ENCODE measurements at places on chromosomes 13 and 19.

- no peak for DNase-seq
Measured at GRCh38 chr19:39363901-39364457, 21.8 kb downstream of the SAMD4B start.

GRCh38 chr13:20193907-20194631, 1.3 kb upstream of the GJB2 start:
- DNase-seq = no peak

- no peak for DNase-seq
Measured at GRCh38 chr19:15213715-15214381, 13.1 kb upstream of the NOTCH3 start.

DNA sequence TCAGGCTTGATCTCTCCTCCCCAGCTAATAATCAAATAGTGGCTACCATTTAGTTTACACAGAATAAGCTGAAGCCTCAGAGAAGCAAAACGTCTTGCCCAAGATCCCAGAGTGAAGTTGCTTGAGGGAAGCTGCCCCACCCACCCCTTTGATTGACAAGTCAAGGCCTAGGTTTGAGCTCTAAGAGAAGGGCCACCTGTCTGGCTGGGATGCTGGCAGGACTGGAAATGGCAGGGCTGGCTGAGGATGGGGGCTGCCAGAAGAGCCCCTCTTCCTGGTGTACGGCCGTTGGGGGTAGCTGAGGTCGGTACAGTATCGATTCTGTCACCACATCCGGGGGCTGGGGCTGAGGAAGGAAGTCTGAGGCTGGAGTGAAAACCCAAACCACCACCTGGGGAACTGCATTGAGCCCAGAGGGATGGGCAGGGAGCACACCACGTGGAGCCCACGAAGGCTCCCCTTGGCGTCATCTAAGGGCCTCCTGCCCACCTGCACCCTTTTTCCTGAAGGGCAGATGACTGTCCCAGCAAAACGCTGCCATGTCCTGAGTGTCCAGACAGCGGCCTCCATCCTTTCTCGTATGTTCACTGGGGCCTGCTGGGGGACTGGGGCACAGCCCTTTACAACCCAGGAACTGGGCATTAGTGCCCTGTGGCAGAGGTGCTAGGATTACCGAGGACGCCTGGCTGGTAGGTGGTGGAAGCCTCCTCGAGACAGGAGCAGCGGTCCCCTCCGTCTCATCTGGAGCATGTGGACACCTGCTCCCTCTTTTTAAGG, 1.4 kb upstream of the PRKD2 start:
- no peak for DNase-seq

GRCh38 chr19:41193430-41194156, 574 bp downstream of the CYP2S1 start:
- DNase-seq = no peak

DNA sequence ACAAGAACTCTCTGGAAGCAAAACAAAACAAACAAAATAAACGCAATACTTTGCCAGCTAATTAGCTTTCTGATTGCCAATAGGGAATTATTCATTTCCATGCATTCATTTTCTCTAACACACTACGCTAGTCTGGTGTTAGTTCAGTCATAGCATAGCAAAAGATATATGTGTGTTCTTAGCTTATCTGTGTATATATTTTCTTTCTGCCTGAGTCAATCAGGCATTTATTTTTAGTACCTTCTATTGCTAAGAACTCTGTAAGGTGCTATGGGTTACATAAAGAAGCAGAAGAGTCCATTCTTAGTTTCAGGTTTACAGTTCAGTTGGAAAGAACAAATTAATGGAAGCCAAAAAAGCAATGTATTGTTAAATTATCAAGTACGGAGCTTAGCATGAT, 490.9 kb downstream of the KLF5 start:
- no peak for DNase-seq

DNA sequence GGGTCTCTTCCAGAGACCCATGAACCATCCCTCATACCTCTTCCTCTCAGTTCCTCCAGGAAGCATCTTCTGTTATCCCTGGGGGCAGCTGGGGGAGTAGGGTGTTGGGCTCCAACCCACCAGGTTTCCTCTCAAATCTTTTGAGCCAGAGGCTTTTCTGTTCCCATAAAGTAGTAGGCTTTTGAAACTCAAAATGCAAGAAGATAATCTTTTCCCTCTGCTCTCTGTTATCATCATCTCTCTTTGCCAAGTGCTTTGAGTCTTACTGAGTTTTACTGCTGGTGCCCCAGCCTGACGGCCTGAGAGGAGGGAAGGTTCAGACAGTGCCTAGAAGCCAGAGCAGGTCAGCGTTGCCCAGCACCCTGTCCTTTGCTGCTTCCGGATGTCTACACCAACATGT, 157.2 kb downstream of the B3GLCT start:
- DNase-seq = no peak

DNA sequence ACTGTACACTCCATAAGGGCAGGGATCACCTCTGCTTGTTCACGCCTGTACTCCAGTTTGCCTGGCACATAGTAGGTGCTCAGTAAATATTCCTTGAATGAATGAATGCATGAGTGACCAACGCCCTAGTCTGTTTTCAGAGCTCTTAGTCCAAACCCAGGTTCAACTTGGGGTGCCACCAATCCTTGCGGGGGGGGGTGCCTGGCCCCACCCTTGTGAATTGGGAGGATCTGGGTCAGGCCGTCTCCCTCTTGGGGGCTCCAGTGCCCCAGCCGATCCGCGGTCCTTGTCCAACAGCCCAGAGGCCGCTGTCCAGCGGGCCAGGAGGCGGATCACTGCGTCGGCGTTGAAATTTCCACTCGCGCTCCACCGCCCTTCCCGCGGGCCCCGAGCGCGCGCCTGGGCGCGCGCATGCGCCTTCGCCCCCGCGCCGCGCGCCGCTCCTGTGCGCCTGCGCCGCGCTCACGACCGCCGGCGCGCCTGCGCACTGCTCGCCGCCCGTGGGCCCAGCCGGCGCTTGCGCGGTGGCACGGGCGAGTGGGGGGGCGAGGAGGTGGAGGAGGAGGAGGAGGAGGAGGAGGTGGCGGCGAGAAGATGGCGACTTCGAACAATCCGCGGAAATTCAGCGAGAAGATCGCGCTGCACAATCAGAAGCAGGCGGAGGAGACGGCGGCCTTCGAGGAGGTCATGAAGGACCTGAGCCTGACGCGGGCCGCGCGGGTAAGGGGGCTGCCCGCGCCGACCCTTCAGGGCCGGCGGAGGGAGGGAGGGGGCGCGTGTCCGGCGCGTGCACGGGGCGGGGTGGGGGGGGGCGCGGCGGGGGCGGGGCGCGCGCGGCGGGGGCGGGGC, at the start of gene CRTC1:
Gene CRTC1, plus strand, starts transcription at position 572 of the 849 bp plus-strand sequence. Its CDS starts 23 bp downstream, at position 595.
- no peak for DNase-seq

DNA sequence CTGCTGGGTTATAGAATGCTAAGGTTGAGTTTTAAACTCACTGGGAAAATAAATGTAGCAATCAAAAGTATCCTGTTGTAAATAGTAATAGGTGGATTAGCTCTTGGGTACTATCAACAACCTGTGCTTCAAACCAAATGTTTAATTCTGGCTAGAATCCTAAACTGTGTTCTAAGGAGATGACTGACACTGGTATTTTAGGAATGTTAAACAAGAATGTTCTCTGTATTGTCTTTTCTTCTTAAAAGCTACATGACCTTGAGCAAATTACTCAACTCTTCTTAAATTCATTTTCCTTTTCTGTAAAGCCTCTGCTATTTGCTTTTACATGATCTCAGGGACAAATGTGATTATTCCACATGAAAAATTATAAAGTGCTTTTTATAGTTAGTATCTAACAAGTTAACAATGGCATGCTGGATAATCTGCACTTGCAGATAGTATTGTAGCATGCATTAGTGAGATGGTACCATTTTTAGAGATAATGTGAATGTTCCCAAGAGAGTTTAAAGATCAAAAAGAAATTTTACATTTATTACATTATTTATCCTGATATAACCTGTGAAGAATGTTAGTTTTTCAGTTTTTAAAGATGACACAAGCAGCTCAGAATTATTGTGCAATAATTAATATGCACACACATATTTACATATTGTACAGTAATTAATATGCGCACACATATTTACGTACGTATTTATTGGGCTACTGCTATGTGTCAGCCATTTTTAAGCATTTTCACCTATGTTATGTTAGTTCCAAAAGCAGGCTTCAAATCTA, 13.6 kb upstream of the EPSTI1 start:
- DNase-seq = no peak

DNA sequence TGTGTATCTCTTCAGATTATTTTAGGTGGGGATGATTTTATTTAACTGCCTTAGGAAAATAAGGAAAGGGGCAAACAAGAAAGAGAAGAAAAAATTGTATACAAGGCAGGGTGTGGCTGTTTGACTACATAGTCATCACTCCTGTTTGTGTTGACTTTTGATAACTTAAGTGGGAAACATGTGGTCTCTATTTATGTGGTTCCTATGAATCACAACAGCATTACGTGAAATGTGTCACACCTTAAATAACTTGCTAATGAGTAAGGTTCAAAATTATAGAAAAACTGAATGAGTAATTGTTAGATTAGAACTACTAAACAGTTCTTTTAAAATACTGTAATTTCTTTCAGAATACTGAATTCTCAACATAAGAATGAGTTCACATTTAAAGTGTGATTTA, 69.3 kb downstream of the LMO7 start:
- DNase-seq = no peak

GRCh38 chr19:54352546-54352945, 12.2 kb downstream of the LAIR1 start:
- no peak for DNase-seq

DNA sequence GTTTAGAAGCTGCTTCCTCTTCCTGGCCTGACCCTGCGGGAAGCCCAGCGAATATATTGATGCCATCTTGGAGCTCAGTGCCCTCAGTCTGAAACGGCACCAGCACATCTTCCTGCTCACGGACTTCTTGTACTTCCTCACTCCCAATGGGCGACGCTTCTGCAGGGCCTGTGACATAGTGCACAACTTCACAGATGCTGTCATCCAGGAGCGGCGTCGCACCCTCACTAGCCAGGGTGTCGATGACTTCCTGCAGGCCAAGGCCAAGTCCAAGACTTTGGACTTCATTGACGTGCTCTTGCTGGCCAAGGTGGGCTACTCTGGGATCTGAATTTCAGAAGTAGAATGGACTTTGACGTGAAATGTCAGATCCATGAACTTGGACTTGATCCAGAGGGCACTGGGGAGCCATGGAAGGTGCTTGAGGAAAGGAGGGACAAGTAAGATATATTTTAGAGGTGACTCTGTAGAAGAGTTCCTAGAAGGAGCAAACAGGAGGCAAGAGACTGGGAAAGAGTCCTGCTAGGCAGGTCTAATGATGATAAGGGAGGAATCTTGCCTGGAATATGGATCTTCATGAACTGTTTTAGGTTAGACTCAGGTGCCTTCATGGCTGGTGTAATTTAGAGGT, 38.4 kb upstream of the CYP4F8 start:
- no peak for DNase-seq

- no peak for DNase-seq
Measured at GRCh38 chr13:106536244-106537034, 977 bp upstream of the EFNB2 start.

GRCh38 chr13:89752394-89752793, 1595.1 kb upstream of the MIR17HG start:
- DNase-seq = no peak

DNA sequence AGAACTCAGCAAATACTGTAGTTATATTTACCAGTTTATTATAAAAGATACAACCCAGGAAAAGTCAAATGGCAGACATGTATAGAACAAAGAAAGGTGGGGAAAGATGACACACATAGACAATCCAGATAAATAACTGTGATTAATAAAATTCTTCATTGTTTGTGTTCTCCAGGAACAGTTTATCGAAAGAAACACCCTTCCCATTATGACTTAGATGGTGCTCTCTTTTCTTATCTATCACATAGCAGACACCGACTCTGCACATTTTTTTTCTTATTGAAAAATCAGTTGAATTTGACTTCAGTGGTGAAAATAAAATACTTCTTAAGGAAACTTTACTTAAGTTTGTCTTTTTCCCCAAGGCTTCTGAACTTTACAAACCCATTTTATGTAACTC, 6.2 kb downstream of the ZNF708 start:
- no peak for DNase-seq

DNA sequence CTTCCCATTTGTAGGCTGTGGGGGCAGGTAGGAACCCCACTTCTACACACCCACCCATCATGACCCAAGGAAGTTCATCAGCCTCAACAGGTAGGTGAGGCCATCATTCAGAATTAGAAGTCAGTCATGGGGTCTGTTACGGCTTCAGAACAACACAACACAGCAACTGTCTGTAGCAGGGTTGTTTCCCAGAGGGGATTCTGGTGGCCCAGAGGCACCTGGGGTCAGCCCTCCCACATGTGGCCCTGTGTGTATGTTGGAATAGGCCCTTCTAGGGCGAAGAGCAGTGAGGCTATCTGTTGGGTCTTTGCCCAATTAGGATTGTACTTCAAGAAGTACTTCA, 3.4 kb downstream of the IGFLR1 start:
- DNase-seq = no peak

- DNase-seq = no peak
Measured at GRCh38 chr13:100962585-100962984, 288.0 kb upstream of the TMTC4 start.

- DNase-seq = no peak
Measured at GRCh38 chr13:53121131-53121773, 92.6 kb downstream of the OLFM4 start.

DNA sequence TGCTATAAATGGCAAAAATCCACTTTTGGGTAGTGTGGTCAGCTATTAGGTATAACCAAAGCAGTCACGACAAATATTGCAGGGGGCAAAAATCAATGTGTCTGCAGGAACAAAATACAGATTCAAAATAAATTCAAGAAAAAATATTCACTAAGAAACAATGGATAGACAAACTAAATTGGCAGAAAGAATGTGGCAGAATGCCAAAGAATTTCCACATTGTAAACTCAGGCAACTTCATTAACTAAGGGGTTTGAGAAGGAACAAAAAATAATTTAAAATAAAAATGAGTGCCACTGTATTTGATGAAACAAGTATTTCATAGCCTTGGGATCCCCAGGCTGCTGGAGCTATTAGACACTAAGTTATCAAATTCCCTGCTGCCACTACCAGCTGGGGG, 193.1 kb downstream of the VWA8 start:
- no peak for DNase-seq

- no peak for DNase-seq
Measured at GRCh38 chr19:38494379-38494778, 60.9 kb downstream of the RYR1 start.

- no peak for DNase-seq
Measured at GRCh38 chr13:23991119-23991518, 93.8 kb upstream of the C1QTNF9B start.
